ENCODE measurements at places on chromosomes 2 and 18. TPM values are rescaled to one million over a fixed set of nuclear protein-coding genes. Genes with fewer than 3 reads are reported as not detected.

The TDRD15 gene
- 2.4 TPM for total RNA-seq

The ABCB11 gene
- 127 TPM for total RNA-seq

The SLC16A14 gene
- 0.61 TPM for total RNA-seq

- no peaks in the 10 kb centered on the region for H3K27me3 ChIP-seq
- H3K4me1 ChIP-seq, result no peaks in the 10 kb centered on the region
- no peak overlapping the region for H3K4me3 ChIP-seq
- no peak for DNase-seq
Measured at GRCh38 chr2:68709421-68709911, 25.1 kb upstream of the ARHGAP25 start.

GRCh38 chr2:239684996-239685395, 284.2 kb upstream of the HDAC4 start:
- H3K4me3 ChIP-seq, result no peak overlapping the region
- no peak for DNase-seq
- no peak overlapping the region for H3K27ac ChIP-seq
- H3K36me3 ChIP-seq, result no peaks in the 10 kb centered on the region
- no peaks in the 10 kb centered on the region for H3K27me3 ChIP-seq

DNA sequence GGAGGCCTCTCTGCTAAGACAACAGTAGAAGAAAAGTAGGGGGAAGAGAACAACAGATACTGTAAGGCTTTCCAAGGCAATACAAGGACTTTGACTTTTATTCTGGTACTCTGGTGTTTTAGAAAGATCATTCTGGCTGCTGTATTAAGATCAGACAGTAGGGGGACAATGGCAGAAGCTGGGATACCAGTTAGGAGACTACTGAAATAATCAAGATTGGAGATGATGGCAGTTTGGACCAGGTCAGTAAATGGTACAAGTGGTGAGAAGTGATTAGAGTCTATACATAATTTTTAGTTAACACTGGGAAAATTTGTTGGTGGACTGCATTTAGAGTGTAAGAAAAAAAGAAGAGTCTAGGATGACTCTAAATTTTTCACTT, 139.7 kb downstream of the ROCK1 start:
- H3K27me3 ChIP-seq, result no peaks in the 10 kb centered on the region
- H3K4me3 ChIP-seq, result no peak overlapping the region
- DNase-seq, result no peak
- no peaks in the 10 kb centered on the region for H3K36me3 ChIP-seq

DNA sequence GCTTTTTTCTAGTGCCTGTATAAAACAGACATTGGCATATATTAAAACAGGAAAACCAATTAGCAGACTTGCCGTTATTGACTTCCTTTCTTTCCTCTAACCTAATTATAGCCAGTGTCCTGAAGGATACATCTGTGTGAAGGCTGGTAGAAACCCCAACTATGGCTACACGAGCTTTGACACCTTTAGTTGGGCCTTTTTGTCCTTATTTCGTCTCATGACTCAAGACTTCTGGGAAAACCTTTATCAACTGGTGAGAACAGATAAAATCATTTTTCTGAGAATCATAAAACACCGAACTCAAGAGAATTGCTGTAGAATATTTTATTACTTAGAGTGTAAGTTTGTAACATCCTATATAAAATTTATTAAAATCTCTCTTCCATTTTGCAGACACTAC, 74.3 kb downstream of the SCN2A start:
- H3K4me1 ChIP-seq, result no peaks in the 10 kb centered on the region
- no peaks in the 10 kb centered on the region for H3K36me3 ChIP-seq
- no peak overlapping the region for H3K4me3 ChIP-seq
- no peak for DNase-seq
- H3K27me3 ChIP-seq, result no peaks in the 10 kb centered on the region

DNA sequence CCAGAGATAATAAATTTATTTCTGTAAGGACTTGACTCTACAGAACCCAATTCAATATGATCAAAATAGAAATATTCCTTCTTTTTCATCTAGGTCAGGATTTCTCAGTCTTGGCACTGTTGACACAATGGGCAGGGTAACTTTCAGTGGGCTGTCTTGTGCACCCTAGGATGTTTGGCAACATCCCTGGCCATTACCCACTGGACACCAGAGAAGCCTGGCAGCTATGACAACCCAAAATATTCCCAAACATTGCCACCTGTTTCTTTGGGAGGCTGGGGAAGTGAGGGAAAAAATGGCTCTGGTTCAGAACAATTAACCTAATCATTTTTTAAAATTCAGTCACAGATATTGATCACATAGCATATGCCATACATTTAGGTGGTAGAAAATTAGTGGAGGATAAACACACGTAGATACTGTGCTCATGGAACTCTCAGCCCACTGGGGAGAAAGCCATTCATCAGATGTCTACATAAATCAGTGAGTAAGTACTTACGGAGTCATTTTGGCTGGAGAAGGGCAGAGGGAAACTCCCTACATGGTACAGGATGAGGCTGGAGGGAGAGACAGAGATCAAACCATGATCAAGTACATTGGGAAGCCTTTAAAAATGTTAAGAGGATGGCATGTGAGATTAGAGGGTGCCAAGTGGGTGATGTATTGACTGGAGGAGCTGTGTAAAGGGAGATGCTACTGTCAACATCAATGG, 718 bp upstream of the TNP1 start:
- no peak overlapping the region for H3K27ac ChIP-seq
- no peak overlapping the region for H3K4me3 ChIP-seq
- no peaks in the 10 kb centered on the region for H3K4me1 ChIP-seq
- no peaks in the 10 kb centered on the region for H3K36me3 ChIP-seq

DNA sequence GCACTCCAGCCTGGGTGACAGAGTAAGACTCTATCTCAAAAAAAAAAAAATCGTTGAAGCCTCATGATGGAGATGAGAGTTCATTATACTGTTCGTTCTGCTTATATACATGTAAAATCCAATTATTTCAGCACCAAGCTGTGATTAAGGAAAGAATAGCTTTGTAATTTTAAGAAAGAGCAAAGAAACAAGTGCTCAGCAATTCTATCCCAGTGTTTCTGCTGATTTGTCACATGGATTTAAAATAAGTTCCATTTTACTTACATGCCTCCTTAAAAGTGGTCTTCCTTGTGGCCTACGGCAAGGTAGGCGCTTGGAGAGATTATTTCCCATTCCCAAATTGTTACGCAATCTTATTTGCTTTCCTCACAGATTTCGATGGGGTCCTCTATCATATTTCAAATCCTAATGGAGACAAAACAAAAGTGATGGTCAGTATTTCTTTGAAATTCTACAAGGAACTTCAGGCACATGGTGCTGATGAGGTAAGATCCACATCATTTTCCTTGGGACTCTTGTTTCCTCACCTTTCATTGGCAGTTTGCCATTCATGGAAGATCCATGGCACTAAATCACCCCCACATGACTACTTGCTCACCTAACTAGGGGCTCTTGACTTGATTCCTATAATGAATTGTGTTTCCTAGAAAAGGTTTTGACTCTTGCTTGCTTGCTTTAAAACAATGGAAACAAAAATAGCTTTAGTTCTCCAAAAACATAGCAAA, 11.5 kb downstream of the ARPC2 start:
- no peak for DNase-seq
- H3K4me1 ChIP-seq, result no peaks in the 10 kb centered on the region
- H3K4me3 ChIP-seq, result no peak overlapping the region
- H3K36me3 ChIP-seq, result peaks cover 59% of the 10 kb centered on the region
- H3K27ac ChIP-seq, result peak overlapping the region; percentile 48
- H3K27me3 ChIP-seq, result no peaks in the 10 kb centered on the region

- no peaks in the 10 kb centered on the region for H3K36me3 ChIP-seq
- no peaks in the 10 kb centered on the region for H3K4me1 ChIP-seq
- no peaks in the 10 kb centered on the region for H3K27me3 ChIP-seq
Measured at GRCh38 chr2:230930149-230930780, 5.2 kb upstream of the GPR55 start.

DNA sequence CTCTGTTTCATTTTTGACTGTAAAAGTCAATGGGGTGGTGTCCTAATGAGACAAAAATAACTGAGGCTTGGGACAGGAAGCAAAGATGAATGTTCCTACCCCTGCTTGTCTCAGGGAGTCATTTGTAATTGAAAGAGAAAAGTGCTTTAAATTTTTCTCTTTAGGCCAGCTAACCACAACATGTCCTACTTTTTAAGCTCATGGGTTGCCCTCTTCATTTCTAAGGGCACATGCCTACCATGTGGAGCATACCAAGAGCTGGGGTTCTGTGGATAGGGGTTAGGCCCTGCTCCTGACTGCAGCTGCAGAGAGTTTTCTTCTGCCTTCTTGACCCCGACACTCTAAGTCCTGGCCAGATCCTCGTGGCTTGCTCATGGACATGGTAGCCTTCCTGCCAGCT, 96.8 kb upstream of the ARL4C start:
- no peak overlapping the region for H3K27ac ChIP-seq
- H3K36me3 ChIP-seq, result no peaks in the 10 kb centered on the region
- H3K4me3 ChIP-seq, result no peak overlapping the region
- DNase-seq, result no peak
